K562 (cell line): ENCODE measurements at places on chromosomes 11 and 22.
A peak's percentile ranks its signal among the peaks of the same experiment; 100 is the strongest.

DNA sequence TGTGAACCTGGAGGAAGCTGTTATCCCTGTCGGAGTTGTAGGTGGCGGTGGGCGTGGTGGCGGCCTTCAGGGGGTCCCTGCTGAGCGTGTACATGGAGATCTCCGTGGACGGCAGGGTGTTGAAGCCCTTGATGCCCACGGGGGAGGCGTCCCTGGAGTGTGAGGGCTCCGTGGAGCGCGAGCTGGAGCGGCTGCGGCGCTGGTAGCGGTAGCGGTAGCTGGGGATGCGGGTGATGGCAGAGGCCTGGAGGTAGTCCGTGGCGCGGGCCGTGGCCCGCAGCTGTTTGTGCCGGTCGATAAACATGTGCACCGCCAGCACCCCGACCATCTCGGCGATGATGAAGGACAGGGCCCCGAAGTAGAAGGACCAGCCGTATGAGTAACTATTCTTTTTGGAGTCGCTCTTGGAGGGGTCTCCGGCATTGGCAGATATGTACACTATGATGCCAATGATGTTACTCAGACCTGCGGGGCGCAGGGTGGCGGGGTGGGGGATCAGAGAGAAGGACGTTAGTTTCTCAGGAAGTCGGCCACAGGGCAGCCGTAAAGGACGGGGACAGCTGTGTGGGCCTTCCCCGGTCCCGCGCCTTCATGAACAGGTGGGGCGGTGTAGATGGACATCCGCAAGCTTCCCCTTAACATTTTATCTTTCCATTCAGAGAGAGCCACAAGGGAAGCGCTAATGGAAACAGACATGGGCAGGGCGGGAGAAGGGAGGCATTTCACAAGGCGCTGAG is 35.6 kb upstream of the EIF3D start:
- no peak for DNase-seq

DNA sequence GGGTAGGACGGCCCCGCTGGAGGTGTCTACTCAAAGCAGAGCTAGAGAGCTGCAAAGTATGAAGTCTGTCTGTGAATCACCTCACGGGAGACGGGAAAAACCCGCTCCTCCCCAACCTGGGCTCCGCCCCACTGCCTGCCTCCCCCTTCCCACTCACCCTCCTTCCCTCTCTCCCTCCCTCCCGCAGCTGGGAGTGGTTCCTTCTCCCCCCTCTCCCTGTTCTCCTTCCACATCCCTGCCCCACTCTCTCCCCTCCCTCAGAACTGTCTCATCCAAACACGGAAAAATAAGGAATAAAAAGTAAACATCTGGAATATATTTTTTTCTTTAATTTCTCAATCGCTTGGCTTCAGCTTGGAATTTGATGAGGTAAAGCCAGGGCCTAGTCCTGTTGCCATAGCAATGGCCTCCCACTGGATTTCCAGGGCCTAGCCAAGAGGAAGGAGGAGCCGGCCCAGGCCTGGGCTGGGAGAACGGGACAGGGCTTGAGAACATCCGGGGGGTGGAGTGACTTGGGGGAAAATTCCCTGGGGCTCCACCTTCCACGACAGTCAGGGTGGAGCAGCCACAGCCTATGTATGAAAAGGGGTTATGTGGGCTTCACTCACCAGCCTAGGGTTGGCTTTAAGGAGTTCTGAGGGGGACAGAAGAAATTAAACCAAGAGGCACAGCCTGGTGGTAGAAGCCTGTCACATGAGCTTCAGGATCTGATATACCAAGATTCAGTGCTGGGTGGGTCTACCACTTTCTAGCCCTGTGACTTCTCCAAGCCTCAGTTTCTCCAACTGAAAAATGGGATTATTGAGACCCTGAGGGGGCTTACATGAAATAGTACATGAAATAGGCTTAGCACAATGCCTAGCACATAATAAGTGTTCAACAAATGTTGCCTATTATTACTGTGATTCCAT is 2.2 kb downstream of the TNKS1BP1 start:
- DNase-seq: peak; percentile 50

- peak; percentile 50 for DNase-seq
These were observed 1.9 kb downstream of the GDPD4 start for GRCh38 chr11:77299528-77299993.

GRCh38 chr11:1568441-1568911 is 3.6 kb downstream of the DUSP8 start:
- DNase-seq: no peak

DNA sequence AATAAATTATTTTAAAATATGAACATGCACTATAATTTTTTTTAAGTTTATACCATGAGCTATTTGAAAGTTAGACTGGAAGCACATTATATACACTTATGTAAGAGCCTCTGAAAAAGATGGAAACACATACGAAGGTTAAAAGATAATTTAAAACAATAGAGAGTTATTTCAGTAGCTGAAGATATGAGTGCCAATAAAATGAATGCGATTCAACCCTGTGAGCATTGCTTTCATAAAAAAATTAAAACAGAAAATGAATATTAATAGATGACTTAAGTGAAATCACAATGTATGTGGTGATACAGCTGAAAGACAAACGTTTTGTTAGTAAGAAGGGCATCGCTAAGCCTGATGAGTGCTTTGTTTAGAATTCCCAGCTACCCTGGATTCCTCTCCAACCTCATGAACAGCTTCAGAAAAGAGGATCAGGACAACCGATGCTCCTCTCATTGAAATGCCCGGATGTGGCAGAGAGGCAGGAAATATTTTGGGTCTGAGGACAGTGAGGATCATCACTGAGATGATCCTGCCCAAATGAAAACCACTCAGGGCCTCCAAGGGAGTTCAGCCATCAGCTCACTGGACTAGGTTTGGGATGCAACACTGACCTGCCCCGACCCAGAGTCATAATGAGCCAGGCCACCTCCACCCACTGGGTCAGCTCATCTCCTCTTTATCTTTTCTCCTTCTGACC is 60.2 kb upstream of the TOP3B start:
- DNase-seq: no peak

GRCh38 chr11:64875369-64876228 is 2.8 kb downstream of the EHD1 start:
- no peak for DNase-seq

- no peak for DNase-seq
These were observed 66.5 kb upstream of the CEP126 start for GRCh38 chr11:101848262-101848661.

GRCh38 chr11:62193952-62194351 is 3.9 kb downstream of the SCGB1D1 start:
- no peak for DNase-seq

- DNase-seq: no peak
These were observed 167.0 kb upstream of the NECTIN1 start for GRCh38 chr11:119895981-119896380.

- DNase-seq: no peak
These were observed 16.4 kb upstream of the MMP7 start for GRCh38 chr11:102546923-102547471.

GRCh38 chr22:19808873-19809478 is 45.7 kb downstream of the GNB1L start:
- DNase-seq: no peak

DNA sequence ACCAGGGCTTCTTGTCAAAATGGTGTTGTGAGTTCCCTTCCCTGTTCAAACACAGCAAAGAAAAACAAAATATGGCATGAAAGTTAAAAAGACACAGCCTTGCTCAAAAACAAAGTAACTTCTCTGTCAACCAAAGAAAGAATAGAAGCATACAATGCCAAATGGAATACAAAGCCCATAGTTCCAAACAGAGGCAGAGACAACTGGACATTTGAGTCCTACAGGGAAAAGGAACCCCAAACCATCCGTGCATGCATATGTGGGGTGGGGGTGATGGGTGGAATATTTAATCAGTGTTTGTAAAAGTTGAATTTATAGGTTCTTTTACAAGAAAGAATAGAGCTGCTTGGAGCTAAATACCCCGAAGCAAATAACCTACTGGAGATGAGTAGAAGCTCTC is 218.7 kb downstream of the FAM76B start:
- no peak for DNase-seq
